ENCODE measurements at places on chromosomes 4 and X. TPM values are rescaled to one million over a fixed set of nuclear protein-coding genes. Genes with fewer than 3 reads are reported as not detected.

SYTL4 gene
- total RNA-seq = 30.8 TPM

SRPX gene
- 64.1 TPM for total RNA-seq

GIMD1 gene
- not detected for total RNA-seq

SERTM2 gene
- not detected for total RNA-seq

SAGE1 gene
- not detected for total RNA-seq

RPL9 gene
- total RNA-seq = 734 TPM

CPXCR1 gene
- not detected for total RNA-seq

AVPR2 gene
- 1.4 TPM for total RNA-seq

OGT gene
- total RNA-seq = 139 TPM

RNF212 gene
- 0.32 TPM for total RNA-seq

STBD1 gene
- 0.82 TPM for total RNA-seq

RAB41 gene
- total RNA-seq = not detected

PITX2 gene
- total RNA-seq = 0.16 TPM

STPG2 gene
- total RNA-seq = 0.13 TPM

FGA gene
- total RNA-seq = not detected

SERPINA7 gene
- not detected for total RNA-seq

GABRB1 gene
- not detected for total RNA-seq

CABS1 gene
- total RNA-seq = not detected

EGF gene
- total RNA-seq = not detected

LRRC66 gene
- 0.50 TPM for total RNA-seq

FOXR2 gene
- not detected for total RNA-seq

ODAM gene
- total RNA-seq = not detected

NAA10 gene
- total RNA-seq = 46.9 TPM

KLKB1 gene
- 0.06 TPM for total RNA-seq

NXF2B gene
- total RNA-seq = not detected

LIMCH1 gene
- 57.3 TPM for total RNA-seq

DCAF8L2 gene
- not detected for total RNA-seq

IL13RA1 gene
- 35.8 TPM for total RNA-seq

TMEM150C gene
- total RNA-seq = 9.8 TPM

FAM114A1 gene
- 67.8 TPM for total RNA-seq

MORC4 gene
- 8.1 TPM for total RNA-seq

PPEF1 gene
- total RNA-seq = not detected

Data from bladder microvascular endothelial cell (primary cell).